ENCODE measurements at places on chromosomes 16 and 17.
A peak's percentile ranks its signal among the peaks of the same experiment; 100 is the strongest.

DNA sequence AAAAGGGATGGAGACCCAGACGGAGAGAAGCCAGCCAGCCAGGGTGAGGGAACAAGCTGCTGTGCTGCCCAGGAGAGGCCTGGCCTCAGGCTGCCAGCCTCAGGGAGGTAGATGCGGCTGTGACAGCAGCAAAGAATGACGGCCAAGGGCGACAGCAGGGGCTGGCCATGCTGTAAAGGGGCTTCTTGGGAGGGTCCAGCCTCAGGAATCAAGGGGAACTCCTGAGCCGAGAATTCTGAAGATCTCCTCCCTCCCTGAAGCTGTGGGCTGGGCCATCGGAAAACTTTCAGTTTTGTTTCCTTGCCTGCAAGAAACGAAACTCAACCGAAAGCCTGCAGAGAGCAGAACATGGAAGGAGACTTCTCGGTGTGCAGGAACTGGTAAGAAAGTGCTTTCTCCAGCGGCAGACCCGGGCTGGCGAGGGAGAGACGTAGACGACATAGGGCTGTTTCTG is at the start of gene XAF1:
Gene XAF1, plus strand, starts transcription at position 316 of the 454 bp plus-strand sequence. Its CDS starts 33 bp downstream, at position 349.
- peak; percentile 66 for DNase-seq

- DNase-seq = peak; percentile 21
Observed at GRCh38 chr17:66670206-66670605, 164.7 kb upstream of the CACNG5 start.

GRCh38 chr16:5633845-5634440 is 536.3 kb upstream of the EEF2KMT start:
- DNase-seq = peak; percentile 6

DNA sequence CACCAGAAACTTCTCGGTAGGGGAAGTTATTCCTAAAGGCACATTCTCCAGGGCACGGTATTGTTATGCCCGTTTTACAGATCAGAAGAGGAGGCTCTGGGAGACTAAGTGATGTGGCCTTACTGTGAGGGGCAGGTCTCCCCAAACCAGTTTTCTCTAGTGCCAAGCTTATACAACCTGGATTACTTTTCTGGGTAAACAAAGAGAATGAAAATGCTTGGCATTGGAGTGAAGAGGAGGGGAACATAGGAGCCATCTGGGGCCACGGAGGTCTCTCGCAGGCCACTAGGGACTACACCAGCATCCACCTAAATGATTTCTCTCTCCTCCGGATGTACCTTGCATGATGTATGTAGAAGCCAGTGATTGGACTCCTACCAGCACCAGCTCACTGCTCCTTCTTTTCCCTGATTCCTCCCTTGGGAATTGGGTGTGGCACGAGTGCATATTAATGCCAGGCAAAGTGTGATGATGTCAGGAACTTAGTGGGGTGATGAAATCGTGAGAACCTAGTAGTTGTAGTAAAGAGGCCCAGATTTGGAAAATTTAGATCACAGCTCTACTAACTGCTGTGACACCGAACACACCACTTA is 674 bp downstream of the TOM1L1 start:
- no peak for DNase-seq

DNA sequence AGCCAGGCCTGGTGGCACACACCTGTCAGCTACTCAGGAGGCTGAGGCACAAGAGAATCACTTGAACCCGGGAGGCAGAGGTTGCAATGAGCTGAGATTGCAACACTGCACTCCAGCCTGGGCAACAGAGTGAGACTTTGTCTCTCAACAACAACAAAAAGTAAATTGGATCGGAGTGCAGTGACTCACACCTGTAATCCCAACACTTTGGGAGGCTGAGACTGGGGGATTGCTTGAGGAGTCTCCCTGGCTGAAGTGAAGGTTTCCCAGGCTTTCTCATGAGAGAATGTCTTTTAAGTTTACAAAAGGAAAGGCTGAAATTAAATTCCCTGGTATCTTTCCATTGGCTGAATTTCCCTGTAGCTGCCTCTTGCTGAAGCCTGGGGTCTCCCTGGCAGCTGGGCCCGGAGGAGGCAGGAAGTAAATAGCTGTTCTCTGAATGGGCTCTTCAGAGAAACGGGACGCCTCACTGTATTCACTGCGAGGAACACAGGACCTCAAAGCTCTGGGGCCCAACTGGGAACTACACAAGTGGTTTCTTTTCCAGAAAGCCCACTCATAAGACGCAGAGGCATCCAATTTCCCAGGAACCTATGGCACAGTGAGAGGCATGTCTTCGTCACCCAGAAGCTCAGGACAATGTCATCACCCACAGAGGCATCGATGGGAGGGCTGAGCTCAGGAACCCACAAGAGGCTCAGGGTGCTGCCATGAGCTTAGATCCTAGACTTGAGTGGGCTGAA is 77.4 kb upstream of the SMURF2 start:
- no peak for DNase-seq

GRCh38 chr17:70447588-70447987 is 278.3 kb downstream of the KCNJ2 start:
- DNase-seq = no peak

DNA sequence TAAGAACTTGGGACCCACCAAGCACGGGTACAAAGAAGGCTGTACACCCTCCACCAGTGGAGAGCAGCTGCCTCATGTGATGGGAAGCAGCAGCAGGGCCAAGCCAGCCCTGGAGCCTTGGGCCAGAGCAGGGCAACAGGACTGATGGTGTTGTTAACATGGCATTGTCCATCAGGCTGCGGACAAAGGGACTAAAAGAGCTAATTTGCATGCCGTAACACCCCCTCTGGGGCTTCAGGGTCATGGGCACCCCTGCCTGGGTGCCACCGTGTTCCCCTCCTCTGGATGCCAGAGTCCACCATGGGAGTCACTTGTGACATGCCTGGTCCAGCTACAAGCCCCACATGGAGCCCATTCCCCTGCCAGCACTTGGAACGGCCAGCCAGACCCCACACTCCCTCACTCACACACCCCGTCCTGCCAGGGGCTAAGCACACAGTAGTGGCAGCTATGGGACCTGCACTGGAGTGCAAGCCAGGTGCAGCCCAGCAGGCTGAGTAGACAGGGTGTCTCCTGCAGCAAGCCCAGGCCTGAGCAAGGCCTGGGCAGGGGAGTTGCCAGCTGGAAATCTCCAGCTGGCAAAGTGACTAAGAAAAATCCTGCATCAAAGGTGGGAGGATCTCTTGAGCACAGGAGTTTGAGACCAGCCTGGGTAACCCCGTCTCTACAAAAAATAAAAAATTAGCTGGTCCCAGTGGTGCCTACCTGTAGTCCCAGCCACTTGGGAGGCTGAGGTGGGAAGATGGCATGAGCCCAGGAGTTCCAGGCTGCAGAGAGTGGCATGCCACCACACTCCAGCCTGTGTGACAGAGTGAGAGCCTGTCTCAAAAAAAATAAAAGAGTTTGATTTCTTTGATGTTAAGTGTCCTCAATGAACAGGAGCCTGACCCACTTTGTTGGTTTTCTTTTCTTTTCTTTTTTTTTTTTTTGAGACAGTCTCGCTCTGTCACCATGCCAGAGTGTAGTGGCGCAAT is 33.7 kb downstream of the NOL11 start:
- no peak for DNase-seq

GRCh38 chr17:32998887-32999228 is 7.2 kb downstream of the SPACA3 start:
- DNase-seq = no peak

GRCh38 chr17:81556863-81557262 is 4.7 kb upstream of the FAAP100 start:
- no peak for DNase-seq

- DNase-seq = no peak
Observed at GRCh38 chr17:44132275-44132821, 8.9 kb upstream of the HDAC5 start.

DNA sequence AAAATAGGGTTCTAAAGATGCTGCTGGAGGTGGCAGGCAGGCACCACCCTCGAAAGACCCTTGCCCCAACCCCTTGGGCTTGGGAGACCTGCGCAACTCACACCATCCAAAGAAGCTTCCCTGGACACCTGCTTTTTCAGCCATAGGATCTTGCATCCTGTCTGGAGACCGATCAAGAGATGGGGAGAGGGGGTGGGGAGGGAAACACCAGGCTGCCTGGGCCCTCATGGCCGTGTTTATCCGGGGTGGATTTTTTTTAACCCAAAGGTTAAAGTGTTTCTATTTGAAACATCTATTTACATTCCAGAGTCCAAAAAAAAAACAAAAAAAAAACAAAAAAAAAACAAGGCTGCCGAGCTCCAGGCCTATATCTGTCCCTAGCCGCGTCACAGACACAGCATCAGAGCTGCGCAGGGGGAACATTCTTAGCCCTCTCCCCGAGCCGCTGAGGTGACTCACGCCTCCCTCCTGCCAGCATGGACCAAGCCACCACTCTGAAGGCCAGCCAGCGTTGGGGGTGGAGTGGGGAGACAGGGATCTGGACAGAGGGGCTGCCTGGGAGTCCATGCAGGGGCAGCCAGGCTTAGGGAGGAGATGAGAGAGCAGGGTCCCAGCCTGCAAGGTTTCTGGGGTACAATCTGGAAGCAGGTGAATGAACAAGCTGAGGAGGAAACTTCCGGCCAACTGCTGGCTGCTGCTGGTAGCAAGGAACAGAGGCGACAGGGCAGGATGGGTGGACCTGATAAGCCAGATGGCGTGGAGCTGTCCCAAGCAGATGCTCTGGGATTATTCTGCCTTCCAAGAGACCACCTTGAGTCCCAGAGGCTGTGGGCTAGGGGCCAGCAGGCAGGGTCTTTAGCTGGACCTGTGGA is 14.8 kb downstream of the HDAC5 start:
- DNase-seq = no peak

DNA sequence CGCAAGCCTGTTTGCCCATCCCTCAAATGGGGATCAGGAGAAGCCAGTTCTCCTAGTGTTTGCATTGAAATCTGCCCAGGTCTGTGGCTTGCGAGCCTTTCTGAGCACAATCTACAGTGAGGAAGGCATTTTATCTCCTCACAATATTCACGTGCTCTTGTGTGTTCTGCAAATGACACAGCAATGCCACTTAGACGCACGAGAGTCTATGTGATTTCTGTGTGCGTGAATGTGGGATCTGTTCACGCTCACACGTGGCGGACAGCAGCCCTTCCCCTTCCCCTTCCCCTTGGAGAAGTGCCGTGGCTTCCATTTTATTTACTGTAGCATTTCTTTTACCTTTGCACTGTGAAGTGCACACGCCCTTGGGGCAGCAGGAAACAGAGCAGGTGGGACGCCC is 17.7 kb upstream of the CBFA2T3 start:
- DNase-seq = peak; percentile 60

GRCh38 chr17:57756951-57757350 is 11.9 kb upstream of the CCDC182 start:
- no peak for DNase-seq

GRCh38 chr16:46843898-46844642 is 13.1 kb upstream of the C16orf87 start:
- DNase-seq = peak; percentile 9

GRCh38 chr16:1941162-1942046 is 1.6 kb downstream of the MSRB1 start:
- no peak for DNase-seq

GRCh38 chr17:7562208-7562605 is 488 bp downstream of the SENP3 start:
- no peak for DNase-seq

DNA sequence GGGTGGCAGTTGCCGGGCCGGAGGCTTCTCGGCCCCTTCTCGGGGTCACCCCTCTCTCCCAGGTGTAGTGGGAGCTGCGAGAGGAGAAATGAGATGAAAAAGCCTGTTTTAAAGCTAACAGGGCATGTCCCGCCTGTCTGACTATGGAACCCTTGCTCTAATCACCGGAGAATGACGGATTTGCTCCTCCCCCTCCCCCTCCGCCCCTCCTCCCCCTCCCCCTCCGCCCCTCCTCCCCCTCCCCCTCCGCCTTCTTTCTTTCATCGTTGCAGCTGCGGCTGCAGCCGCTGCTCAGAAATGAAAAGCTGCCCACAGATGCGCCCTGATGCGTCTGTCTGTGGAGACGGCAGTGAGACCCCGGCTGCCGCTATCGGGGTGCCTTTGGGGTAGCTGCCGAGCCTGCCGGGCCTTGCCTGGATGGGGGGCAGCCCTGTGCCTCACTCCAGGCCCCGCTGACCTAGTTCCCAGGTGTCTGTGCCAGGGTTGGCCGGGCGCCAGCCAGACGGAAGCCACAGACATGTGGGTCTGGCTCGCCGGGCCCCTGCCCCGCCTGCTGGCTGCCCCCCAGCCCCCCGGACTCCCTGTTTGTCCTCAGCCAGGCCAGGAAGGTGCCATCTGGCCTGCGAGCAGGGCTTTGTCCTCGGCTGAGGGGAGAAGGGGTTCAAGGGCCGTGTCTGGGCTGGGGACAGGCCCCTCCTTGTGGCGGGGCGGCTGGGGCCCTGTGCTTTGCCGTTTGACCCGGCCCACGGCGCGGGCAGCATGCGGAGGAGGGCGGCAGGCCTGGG is 37.7 kb downstream of the GINS2 start:
- peak; percentile 45 for DNase-seq

Data from common myeloid progenitor, CD34-positive (primary cell).